Cardiac septum (tissue), 1 donor: ENCODE measurements at places on chromosomes 2 and 18. TPM values are rescaled to one million over a fixed set of nuclear protein-coding genes. Genes with fewer than 3 reads are reported as not detected.

DNA sequence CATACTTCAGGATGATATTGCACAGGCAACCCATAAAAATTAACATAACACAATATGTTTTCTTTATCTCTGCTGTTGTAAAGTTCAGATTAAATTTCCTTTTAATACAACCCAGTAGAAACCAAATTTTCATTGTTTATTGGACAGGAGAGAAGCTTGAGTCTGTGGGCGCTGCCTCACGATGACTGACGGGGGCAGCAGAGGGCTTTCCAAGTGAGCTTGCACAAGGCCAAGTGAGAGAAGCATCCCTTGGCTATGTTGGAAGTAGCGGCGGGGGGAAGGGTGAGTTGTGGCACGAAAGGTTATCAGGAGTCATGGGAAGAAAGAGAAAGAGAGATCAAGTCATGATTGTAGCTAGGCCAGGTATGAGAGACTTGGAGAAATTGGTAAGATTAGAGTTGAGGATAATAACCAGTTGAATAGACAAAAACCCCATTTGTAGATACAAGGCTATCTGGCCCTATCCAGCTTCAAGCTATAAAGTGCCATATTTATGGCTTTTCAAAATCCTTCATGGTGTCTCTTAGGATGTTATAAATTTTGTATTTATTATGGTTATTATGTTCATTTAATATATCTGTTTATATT, 413.7 kb upstream of the FAM98A start:
- DNase-seq, result no peak

DNA sequence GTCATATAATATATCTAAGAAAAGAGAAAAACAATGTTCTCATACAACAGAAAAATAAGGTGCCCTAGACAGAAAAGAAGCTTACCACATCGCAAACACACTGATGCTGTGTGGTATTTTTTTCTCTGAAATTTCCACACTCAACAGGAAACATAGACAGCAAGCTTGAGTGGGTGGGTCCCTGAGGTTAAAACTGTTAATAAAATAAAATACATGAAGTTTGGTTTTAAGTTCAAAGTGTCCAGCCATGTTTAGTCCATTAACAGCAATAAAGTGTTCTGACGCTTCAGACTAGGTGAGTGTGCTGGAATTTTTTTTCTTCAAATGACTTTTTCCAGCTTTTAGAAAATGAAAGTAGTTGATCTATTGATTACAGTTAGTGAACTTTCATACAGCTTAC, 83.3 kb upstream of the EPB41L5 start:
- DNase-seq, result no peak

The KCNG2 gene
- 0.32 TPM for total RNA-seq

- DNase-seq, result no peak
Observed at GRCh38 chr2:134135793-134136192, 118.1 kb upstream of the MGAT5 start.

DNA sequence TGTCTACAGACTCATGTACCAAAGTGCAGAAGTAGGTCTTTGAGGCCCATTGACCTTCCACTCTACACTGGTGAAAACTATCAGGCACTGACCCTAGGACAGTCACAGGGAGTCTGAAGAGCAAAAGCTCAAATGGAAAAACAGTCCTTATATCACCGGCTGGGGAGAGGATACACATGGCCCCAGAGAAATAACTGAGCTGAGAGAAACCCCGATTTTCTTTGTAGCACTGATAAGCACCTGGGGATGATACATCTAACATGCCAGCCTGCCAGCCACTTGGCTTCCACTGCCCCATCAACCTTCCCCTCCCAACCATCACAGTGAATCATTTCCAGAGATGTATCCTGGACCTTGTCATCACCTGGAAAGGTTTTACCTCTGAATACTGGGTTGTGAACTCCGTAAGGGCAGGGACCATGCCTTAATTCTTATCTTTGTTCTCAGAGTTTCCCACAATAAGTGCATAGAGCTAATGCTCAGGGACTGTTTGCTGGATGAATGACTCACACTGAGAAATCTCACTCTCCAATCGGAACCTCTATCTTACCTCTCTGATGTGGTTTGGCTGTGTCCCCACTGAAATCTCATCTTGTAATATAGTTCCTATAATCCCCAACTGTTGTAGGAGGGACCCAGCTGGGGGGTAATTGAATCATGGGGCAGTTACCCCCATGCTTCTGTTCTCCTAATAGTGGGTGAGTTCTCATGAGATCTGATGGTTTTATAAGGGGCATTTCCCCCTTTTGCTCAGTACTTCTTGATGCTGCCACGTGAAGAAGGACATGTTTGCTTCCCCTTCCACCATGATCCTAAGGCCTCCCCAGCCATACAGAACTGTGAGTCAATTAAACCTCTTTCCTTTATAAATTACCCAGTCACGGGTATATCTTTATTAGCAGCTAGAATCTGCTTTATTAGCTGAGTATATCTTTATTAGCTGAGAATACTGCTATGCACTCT, 37.1 kb downstream of the EVA1A start:
- no peak for DNase-seq

The VWC2L gene
- 0.08 TPM for total RNA-seq

GRCh38 chr18:78510091-78510490, 469.5 kb upstream of the SALL3 start:
- DNase-seq, result no peak

The CROCC2 gene
- total RNA-seq, result not detected

DNA sequence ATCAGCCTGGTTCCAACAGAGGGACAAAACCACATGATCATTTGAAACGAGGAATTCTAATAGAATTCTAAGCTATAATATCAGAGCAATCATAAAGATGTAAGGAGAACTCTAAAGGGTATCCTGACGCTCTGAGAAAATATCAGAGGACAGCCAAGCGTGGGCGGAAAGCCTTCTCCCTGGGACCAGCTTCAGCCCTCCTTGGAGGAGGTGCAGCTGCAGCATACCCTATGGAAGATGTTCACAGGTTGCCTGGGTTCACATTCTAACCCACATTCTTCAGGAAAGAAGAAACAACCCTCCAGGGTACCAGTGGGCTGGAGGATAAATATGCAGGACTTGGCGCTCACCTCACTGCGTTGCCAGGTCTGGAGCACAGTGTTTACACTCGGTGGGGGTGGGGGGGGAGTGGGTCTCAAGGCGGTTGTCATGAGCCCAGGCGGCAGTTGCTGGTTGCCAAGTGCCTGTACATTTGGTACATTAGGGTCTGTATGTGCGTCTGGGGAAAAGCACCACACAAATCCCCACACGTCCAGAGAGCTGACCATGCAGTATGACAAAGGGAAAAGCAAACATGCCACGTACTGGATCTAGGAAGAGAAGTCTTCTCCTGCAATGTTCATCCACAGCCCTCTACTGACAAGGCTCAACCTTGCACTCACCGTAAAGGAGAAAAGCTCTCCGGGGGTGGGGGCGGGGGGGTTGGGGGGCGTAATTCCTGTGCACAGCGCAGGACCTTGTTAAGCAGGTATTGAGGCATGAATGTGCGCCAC, 80.5 kb downstream of the CDH19 start:
- DNase-seq, result no peak

The UBR3 gene
- 87.5 TPM for total RNA-seq

DNA sequence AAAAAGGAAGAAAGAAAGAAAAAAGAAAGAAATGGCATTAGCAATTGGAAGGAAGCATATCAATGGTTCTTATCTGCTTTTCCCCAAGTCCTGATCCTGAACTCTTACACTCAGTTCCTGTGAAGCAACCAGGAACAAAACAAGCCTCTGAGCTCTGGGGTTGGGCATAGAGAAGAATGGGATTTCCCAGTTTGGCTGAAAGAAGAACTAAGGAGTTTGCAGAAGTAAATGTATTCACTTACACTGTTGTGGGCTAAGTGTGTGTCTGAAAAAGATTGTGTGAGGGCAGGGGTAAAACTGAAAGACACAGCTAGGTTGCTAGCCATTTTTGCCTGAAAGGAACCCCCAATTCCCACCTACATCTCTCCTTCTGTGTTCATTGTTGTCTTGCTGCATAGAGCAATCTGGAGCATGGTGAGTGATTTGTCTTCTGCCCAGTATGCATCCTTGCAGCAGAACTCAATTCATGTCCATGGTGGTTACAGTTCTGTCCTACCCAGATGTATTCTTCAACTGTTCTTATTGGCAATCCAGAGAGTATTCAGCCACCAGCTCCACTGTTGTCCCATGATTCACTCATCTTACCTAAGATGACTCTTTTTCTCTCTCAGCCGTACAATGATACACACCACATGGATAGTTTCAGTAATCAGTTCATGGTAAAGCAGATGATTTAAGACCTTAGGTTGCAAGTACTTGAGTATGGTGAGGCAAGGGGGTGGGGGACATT, 348.7 kb downstream of the ARHGAP15 start:
- DNase-seq, result no peak

DNA sequence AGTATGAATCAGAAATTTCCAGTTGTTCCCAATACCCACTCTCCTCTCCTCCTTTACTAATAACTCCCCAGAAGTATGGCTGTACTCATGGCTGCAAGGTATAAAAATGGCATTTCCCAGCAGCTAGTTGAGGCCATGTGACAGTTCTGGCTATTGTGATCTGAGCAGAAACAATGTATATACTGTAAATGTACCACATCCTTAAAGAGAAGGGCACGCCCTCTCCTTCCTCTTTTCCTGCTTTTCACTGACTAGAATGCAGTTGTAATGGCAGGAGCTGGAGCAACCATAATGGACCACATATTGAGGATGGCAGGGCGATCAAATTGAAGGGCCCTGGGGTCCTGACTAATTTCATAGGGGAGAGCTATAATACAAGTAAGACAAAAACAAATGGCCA, 211.2 kb downstream of the TNS1 start:
- DNase-seq, result no peak
